HT1080 (cell line): ENCODE measurements at places on chromosomes 4 and X.

DNA sequence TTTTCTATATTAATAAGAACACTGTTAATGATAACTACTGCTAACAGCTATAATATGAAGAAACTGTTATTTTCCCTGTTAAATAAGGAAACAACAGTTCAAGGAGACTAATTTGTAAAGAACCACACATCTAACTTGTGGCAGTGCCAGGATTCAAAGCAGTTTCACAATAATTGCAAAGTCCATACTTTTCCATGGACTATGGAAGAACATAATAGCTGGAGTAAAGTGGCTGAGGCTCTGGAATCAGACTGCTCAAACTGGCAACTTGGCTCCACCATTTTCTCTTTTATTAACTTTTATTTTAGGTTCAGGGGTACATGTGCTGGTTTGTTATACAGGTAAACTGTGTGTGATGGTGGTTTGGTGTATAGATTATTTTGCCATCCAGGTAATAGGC, 393.7 kb upstream of the CPEB2 start:
- no peak for DNase-seq

- no peak for DNase-seq
Observed at GRCh38 chr4:171461191-171461590, 352.0 kb upstream of the GALNTL6 start.

DNA sequence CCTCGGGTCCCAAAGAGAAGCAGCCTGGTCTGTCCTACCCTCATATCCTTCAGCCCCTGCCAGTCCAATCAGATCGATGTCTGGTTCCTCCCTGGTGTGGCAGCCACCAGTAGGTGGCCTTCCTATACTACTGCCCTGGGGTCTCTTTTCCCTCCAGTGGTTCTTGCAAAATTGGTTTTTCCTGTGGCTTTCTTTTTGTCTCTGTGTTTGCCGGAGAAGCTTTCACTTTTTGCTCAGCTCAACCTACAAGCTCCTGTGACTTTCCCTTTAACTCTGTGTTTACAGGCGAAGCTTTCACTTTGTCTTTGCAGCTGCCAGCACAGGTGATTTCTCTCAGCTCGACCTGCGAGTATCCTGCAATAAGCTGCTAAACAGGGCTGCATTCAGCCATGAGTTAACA, 46.8 kb downstream of the UGT2A3 start:
- peak; percentile 18 for DNase-seq

GRCh38 chr4:13706120-13706519, 78.6 kb upstream of the BOD1L1 start:
- DNase-seq, result no peak
